Suprapubic skin (tissue), 4 donors: ENCODE measurements at places on chromosomes 1 and 21. TPM values are rescaled to one million over a fixed set of nuclear protein-coding genes. Genes with fewer than 3 reads are reported as not detected.

DNA sequence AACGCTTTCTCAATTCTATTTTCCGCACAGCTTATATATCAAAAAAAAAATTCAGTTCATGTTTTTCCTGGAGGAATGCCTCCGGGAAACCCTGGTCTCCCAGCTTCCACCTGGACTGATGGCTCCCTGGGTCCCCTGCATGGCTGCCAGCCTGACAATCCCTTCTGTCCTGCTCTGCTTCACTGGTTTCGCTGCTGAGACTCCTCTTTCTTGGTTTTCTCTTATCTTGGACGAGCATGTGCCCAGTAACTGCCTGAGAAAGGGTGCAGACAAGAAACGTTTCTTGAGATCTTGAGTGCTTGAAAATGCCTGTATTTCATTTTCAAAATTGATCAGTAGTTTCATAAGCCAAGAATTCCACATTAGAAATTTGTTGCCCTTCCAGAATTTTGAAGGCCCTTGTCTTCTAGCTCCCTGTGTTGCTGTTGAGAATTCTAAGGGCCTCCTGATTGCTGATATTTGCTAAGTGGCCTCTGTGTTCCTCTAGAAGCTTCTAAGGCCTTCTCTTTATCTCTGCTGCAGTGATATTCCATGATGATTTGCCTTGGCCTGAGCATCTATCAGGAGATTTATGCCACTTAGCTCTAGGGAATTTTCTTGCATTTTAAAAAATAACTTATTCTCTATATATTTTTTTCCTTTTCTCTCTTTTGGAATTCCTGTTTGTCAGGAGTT is 44.7 kb downstream of the ETS2 start:
- no peak overlapping the region for H3K27ac ChIP-seq
- peaks cover 23% of the 10 kb centered on the region for H3K4me1 ChIP-seq
- H3K27me3 ChIP-seq, result no peaks in the 10 kb centered on the region
- no peaks in the 10 kb centered on the region for H3K36me3 ChIP-seq

- H3K36me3 ChIP-seq, result peaks cover 64% of the 10 kb centered on the region
- no peak for DNase-seq
- H3K4me1 ChIP-seq, result no peaks in the 10 kb centered on the region
- no peaks in the 10 kb centered on the region for H3K27me3 ChIP-seq
These were observed 7.1 kb upstream of the ATP13A2 start for GRCh38 chr1:17018849-17019248.

DNA sequence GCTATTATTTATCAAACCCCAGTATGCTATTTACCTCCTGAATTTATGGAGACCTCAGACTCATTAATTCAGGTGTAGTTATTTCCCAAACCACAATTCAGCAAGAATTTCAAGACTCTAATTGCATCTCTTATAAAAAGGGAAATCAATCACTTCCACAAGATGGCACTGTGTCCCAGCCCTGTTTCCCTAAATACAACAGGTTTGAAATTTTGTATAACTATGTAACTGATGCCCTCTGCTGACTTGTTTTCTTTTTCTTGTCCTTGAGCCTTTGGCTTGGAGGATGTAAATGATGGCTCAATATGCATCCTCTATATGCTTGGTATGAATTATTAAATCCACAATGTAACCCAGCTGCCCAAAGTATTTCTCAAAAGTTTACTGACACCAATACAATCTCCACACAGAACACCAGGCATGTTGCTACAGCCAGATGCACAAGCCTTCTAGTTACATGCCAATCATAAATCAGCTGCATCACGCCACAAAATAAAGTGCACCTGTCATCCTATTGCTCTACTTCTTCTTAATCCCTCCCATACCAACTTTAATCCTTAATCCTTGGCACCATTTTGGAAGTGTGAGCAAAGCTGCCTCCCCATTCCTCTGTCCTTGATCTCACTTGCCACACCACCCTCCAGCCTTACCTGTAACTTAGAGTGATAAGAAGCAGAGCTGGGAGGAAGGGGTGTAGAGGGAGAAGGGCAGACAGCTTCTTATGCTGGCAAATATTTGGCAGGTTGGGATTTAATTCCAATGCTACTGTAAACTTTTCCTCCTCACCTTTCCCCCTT is 9.0 kb downstream of the C1orf105 start:
- H3K4me3 ChIP-seq, result no peak overlapping the region
- DNase-seq, result no peak
- no peaks in the 10 kb centered on the region for H3K36me3 ChIP-seq

- no peak overlapping the region for H3K27ac ChIP-seq
- no peak overlapping the region for H3K4me3 ChIP-seq
- DNase-seq, result no peak
These were observed 2.9 kb upstream of the CD46 start for GRCh38 chr1:207748737-207749528.

GRCh38 chr1:13864760-13865159 is 164.8 kb downstream of the PRDM2 start:
- DNase-seq, result no peak
- no peaks in the 10 kb centered on the region for H3K27me3 ChIP-seq
- H3K27ac ChIP-seq, result no peak overlapping the region

DNA sequence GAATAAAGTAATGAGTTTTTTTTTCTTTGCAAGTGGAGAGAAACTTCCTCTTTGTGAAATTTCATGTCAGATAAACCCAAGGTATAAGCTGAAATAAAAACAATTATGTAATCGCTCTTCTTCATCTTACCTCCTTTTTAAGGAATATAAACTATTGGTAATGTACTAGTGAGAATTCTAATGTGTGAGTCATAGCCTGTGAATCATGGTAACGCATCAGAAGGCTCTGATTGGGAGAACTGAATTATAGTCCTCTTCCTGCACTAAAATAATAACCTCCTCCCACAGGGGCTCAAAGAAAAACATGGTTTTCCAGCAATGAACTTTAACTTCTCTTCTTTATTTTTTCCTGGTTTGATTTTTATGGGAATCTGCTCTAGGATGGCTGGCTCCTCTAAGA is 57.1 kb upstream of the COX20 start:
- H3K4me1 ChIP-seq, result no peaks in the 10 kb centered on the region
- no peak for DNase-seq
- H3K27ac ChIP-seq, result no peak overlapping the region
- no peak overlapping the region for H3K4me3 ChIP-seq
- H3K36me3 ChIP-seq, result no peaks in the 10 kb centered on the region

GRCh38 chr21:28431527-28432200 is 561.0 kb downstream of the LTN1 start:
- no peak overlapping the region for H3K27ac ChIP-seq
- H3K4me3 ChIP-seq, result no peak overlapping the region
- no peaks in the 10 kb centered on the region for H3K4me1 ChIP-seq
- H3K27me3 ChIP-seq, result no peaks in the 10 kb centered on the region
- DNase-seq, result no peak

DNA sequence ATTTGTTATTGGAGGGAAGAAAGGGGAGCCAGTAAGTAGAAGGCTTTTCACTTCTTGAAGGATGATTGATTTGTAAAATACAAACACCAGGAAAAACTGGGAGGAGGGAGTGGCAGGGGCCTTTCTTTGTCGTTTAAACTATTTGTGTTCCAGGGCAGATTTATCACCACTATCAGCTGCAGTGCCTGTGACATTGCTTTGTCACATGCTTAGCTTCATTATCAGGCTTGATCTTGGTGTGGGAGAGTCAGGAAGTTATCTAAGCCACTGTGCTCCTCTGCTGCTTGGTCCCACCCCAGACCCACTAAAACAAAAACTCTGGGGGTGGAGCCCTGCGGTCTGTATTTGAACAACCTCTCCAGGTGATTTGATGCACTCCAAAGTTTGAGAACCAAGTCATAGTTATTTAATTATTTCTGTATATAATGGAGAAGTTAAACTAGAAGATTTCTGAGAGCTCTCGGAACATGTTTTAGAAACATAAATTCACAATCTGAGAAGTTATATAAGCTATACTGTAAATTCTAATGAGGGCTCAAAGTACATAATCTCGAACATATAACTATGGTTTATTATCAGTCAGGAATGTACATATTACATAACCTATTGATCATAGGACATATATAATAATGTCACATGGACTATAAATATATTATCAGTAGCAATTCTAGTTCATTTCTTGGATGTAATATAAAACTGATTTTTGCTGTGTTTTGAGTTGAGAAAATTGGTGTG is 87.9 kb downstream of the CDC14A start:
- no peaks in the 10 kb centered on the region for H3K36me3 ChIP-seq
- no peak for DNase-seq
- no peak overlapping the region for H3K4me3 ChIP-seq
- no peak overlapping the region for H3K27ac ChIP-seq
- H3K27me3 ChIP-seq, result no peaks in the 10 kb centered on the region

DNA sequence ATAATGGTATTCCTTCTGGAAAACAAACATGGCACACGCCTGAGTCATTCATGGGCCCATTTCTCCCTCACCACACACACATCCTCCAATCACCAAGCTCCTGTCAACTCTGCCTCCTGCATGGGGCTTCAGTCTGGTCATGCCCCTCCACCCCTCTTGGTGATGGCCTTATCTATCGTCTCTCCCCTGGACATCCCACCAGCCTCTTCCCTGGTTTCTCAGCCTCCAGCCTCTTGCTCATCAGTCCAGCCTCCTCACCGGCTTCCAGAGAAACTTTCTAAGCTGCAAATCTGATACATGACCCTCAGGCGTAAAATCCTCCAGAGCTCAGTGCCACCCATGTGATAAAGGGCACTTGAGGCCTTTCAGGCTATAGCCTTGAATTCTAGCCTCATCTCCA is 243.9 kb downstream of the FOXD2 start:
- H3K4me3 ChIP-seq, result no peak overlapping the region
- H3K27me3 ChIP-seq, result peaks cover 3% of the 10 kb centered on the region
- peaks cover 4% of the 10 kb centered on the region for H3K4me1 ChIP-seq

TTC4 gene
- total RNA-seq, result 16.7 TPM

GAS5 gene
- 458 TPM for total RNA-seq

FAM163A gene
- not detected for total RNA-seq

FCMR gene
- total RNA-seq, result 2.6 TPM

ADCY10 gene
- not detected for total RNA-seq

F5 gene
- 5.1 TPM for total RNA-seq

RPTN gene
- 10.8 TPM for total RNA-seq

CFHR3 gene
- total RNA-seq, result not detected
